ENCODE measurements at places on chromosomes 1 and 21.

DNA sequence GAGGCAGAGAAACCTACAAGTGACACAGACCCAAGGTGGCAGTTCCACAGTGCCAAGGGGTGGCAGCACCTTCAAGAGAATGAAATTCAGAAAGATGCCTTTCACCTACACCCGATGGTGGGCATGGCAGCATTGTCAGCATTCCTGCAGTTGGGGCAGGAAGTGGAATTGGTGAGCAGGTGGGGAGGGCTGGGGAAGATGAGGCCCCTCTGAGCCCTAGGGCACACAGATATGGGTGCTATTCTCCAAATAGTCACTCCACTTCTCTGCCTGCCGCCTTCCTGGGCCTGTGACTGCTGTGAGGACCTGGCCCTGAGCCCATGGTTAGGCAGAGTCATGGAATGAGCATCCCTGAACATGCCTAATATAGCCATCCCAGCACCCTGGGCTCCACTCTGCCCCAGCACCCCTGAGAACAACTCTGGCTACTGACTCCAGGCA lies 8.3 kb downstream of the SHISA4 start:
- DNase-seq: no peak

GRCh38 chr1:84899969-84900368 lies 7.0 kb upstream of the LPAR3 start:
- no peak for DNase-seq

DNA sequence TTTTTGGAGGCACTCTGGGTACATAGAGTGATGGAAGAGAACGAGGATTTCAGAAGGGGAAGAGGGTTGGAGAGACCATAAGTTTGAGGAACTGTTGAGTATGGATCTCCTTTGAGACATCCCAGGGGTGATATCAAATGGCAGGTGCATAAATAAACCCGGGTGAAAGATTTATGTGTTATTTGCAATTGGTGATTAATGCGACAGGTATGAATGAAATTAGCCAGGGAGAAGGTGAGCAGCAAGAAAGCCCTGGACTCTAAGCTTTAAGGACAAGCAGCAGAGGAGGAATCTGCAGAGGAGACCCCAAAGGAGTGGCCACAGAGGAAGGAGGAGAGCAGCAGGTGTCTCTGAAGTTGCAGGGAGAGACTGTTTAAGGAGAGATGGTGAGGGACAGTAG lies 8.8 kb upstream of the REN start:
- DNase-seq: no peak

DNA sequence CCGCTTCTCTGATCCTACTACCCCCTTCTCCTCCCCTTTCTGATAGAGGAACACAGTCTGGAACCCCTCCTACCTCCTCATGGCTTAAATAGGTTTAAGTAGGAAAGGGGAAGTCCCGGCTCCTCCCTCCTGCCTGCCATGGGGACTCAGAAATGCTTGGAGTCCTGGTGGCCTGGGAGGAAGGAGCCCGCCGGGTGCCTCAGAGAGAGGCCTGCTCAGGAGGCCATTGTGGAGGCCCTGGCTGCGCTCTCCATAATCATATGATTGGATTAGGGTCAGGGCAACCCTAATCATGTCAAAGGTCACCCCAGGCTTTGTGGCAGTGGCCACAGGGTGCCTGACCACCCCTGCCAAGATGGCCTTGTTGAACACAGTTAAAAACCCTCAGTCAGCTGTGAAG lies 29.0 kb downstream of the WNT3A start:
- no peak for DNase-seq

DNA sequence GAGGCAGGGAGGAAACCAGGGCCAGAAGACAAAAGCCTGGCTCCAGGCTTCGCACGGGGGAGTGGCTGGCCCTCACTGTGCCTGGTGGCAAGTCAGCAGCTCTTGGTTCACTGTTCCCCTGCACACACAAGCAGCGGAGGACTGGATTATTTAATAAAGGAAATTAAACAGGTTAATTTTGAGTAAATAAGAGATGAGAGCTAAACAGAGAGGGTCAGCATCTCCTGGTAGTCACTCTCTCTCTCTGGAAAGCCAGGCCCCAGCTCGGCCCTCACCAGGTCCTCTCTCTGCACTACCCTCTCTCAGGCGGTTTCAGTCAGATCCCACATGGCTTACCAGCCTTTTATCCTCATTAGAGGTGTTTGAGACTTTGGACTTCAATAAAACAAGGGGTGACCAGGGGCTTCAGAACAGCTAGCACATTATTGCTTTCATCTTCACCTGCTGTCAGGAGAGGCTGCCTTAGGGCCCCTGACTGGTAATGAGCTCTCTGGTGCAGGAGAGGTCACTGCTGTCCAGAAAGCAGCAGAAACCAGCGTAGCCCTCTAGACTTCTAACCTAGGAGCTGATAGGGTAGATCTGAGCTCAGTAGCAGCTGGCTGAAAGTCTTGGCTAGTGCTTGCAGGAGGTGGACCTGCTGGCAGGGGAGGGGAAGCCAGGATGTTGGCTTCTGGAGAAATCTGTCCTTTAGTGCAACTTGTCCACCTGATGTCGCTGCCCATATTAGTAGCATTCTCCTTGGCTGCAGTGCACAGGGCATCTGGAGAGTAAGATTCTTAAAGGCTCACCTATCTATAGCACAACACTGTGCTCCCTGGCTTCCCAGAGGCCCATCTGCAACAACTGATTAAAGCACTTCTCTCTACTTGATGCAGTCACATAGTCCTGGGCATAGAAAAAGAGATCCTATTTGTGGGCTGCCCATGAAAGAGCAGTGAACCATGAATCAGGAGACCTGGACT lies 45.9 kb downstream of the SYT6 start:
- no peak for DNase-seq

- DNase-seq: no peak
Observed at GRCh38 chr1:18464665-18465050, 16.1 kb upstream of the KLHDC7A start.

DNA sequence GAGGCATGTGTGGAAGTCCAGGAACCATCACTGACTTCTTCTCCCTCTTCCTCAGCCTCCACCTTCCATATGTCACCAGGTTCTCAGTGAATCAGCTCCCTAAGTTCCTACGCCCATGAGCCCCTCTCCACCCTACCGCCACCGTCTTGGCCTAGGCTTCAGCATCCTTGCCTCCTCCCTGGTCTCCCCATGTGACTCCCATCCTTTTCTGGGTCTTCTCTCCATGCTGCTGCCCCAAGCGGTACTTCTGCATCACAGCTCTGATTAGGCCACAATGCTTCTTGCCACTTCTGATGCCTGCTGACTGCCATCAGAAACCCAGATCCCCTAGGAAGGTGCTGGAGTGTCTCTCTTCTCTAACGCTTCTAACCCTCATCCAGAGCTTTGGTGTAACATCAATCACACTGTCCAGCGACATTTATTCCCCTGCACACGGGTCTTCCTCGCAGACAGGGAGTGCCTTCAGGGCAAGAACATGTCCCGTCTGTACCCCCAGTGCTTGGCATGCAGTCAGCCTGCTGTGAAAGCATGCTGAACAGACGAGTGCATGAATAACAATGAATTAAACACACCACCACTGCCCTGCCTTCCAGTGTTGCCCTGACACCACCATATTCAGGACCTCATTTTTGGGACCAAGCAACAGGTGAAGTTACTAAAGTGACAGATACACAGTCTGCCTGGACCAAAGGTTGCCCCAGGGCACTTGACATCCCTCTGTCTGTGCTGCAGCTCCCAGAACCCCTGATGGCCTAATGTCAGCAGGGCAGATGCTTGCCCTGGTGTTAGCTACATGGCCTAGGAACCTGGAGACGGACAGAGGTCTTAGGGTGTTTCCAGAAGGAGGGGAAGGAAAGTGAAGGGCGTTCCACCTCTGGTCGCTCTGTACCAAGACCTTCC lies 158.7 kb upstream of the EDN2 start:
- DNase-seq: no peak

- no peak for DNase-seq
Observed at GRCh38 chr1:1169429-1170214, 4.1 kb upstream of the TTLL10 start.

DNA sequence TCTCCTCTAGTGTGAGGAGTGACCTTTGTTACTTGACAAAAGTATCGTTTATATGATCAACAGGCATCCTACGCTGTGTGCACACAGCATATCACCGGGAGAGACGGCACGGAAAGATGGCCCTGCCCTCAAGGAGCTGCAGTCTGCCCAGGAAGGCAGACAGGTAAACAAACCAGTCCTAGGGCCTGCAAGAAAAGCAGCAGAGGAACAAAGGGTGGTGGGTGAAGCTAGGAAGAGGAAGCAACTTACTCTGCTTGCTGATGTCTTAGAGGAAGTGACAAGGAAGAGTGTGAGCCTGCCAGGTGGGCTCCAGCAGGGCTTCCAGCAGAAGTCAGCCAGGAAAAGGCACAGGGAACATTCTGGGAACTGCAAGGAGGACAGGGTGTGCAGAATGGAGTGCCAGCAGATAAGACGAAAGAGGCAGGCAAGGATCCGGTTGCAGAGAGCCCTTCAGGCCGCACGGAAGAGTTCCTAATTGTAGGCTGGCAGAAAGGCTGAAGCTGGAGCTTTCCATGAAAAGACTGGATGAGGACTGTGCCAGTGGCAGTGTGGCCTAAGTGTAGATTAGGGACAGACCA lies 106.7 kb downstream of the SLC45A1 start:
- peak; percentile 51 for DNase-seq

- DNase-seq: no peak
Observed at GRCh38 chr1:227169343-227169742, 148.9 kb downstream of the CDC42BPA start.

DNA sequence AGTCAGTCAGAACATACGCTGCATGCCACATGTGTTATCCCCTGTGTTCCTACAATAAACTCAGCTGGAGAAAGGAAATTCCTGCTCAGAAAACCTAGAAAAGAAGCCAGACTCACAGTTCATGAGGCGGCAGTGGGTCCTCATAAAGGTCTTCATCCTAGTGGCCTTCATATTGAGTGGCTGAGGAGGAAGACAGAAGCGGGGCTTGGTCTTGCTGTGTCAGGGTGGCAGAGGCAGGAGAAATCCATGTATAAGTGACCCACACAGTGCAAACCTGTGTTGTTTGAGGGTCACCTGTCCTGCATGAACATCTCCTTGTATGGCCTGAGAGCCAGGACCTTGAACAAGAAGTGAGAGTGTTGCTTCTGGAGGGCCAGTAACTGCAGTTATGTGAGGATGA lies 4.0 kb upstream of the WNT3A start:
- no peak for DNase-seq

All from CD4-positive, alpha-beta T cell treated with Interleukin-21 for 1 hour (primary cell).